Kidney (tissue), 22 donors: ENCODE measurements at places on chromosomes 5 and 9.

GRCh38 chr5:32710550-32711361, at the start of gene NPR3:
NPR3 (plus strand) TSS chr5:32711321; CDS start chr5:32711777, 456 bp downstream.
- peak; percentile 80 for DNase-seq

- DNase-seq, result no peak
These were observed 160.6 kb downstream of the ZDHHC21 start for GRCh38 chr9:14532456-14533115.

GRCh38 chr5:113989913-113990305, 372.0 kb upstream of the KCNN2 start:
- no peak for DNase-seq

DNA sequence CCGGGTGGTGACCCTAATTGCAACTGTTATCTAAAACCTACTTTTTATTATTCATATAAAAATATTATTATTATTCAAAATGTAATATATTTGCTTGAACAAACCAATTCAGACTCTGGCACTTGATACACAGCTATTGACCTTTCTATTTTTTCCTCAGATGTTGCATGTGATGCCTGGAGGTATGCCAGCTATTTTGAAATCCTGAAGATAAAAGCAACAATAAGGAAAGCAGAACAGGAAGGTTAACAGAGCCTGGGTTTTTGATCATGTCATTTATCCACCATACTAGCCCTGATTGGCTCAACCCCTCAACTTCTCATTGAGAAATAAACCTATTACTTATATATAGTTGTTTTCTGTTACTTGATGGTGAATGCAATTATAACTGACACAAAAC, 340.9 kb upstream of the KIF2A start:
- no peak for DNase-seq

GRCh38 chr9:129359162-129359811, 181.2 kb upstream of the IER5L start:
- no peak for DNase-seq

DNA sequence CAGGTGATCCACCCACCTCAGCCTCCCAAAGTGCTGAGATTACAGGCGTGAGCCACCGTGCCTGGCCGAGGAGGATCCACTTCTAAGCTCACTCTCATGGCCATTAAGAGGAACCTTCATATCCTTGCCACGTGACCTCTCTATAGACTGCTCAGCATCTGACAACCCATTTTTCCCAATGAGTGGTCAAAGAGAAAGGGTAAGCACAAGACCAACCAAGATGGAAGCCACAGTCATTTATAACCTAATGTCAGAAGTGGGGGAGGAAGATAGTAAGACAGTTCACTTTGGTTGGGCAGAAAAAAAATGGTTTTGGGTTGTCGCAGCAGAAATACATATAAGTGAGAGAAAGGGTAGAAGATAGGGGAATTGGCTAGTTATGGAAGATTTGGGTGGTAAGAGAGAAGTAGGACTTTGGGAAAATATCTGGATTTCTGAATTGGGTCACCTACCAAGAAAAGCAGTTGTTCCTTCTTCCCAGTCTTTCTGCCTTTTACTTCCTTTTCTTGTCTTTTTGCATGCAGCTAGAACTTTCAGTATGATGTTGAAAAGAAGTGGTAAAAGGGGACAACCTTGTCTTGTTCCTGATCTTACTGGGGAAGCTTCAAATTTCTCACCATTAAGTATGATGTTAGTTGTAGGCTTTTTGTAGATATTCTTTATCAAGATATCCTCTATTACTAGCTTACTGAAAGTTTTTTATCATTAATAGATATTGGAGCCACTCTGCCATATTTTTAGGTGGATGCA, 15.6 kb downstream of the SNX2 start:
- DNase-seq, result no peak

DNA sequence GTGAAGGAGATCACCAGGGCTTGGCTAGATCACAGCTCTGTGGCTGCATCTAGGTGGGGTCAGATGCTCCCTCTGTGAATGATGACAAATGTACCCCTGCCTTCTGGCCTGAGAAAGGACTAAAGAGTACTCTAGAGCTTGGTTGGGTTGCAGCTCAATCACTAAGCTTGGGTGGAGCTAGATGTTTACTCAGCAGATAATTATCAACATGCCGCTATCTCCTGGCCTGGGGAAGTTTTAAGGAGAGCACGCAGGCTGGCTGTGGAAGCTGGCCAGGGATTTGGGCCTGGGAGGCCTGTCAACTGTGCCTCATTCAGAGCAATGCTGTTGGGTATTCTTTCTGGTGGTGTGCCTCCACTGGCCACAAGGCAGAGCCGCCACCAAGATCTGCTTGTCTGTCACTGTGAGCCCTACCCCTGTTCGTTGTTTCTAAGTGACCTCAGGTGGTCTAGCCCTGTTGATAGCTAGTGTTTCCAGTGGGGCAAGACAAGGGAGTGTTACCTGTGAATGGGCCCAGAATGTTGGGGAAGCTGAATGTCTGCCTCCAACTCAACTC, 181.7 kb downstream of the ADGRV1 start:
- no peak for DNase-seq

DNA sequence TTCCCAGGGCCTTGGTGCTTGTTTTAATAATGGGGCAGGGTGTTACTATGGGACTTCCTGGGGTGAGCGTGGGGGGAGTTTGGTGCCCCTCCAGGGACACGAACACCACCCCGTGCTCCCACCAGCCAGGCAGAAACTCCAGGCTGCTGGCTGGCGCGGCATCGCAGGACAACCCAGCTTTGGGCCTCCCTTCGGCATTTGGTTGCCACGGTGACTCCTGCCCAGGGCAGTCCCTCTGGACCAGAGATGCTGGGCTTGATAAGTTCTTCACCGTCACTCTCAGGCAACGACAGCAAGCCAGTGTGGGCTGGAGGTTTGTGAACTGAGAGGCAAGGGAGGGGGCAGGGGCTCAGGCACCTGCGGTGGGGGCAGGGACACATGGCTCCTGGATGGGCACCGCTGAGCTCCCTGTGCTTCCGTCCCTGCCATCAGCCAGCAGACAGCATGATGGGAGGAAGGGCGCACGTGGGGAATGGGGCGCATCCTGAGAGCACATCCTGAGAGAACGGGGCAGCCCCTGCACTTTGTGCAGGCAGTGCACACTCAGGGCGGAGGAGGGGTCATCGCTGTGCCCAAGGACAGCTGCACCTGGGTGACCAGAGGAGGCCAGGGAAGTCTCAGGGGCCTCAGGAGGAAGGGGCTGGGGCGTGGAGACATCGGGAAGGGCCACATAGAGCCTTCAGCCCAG, 116.4 kb downstream of the RXRA start:
- DNase-seq, result no peak

GRCh38 chr5:65815161-65815560, 93.2 kb downstream of the NLN start:
- no peak for DNase-seq

DNA sequence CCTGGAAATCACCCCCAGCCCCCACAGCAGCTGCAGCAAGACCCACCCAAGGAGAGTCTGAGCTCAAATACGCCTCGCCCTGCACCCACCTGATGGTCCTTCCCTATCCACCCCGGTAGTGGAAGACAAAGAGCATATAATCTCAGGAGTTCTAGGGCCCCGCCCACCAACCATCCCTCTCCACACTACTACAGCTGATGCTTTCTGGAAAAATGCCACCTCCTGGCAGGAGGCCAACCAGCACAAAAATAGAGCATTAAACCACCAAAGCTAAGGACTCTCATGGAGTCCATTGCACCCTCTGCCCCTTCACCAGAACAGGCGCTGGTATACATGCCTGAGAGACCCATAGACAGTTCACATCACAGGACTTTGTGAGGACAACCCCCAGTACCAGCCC, 22.5 kb upstream of the NIPSNAP3A start:
- DNase-seq, result no peak

- DNase-seq, result peak; percentile 44
These were observed 92.7 kb downstream of the TMC1 start for GRCh38 chr9:72614067-72614466.

GRCh38 chr5:128237000-128237399, 153.4 kb downstream of the SLC12A2 start:
- DNase-seq, result no peak

DNA sequence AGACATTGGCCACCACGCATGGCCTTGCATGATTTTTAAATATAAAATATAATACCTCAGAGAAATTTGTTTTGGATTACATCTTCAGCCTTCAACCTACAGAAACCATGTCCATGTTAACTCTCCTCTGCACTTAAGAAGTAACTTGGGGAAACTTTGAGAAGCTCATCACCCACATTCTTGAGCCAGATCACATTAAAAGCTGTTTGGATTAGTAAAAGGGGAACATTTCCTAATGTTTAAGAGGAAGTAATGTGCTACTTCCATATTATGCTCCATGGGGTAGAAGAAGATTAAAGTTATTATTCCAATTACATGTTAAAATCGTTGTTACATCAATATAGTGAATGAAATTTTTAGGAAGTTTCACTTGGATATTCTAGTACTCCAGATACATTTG, 10.4 kb upstream of the CEP120 start:
- DNase-seq, result no peak

- no peak for DNase-seq
These were observed 24.7 kb upstream of the TJP2 start for GRCh38 chr9:69149321-69149807.

DNA sequence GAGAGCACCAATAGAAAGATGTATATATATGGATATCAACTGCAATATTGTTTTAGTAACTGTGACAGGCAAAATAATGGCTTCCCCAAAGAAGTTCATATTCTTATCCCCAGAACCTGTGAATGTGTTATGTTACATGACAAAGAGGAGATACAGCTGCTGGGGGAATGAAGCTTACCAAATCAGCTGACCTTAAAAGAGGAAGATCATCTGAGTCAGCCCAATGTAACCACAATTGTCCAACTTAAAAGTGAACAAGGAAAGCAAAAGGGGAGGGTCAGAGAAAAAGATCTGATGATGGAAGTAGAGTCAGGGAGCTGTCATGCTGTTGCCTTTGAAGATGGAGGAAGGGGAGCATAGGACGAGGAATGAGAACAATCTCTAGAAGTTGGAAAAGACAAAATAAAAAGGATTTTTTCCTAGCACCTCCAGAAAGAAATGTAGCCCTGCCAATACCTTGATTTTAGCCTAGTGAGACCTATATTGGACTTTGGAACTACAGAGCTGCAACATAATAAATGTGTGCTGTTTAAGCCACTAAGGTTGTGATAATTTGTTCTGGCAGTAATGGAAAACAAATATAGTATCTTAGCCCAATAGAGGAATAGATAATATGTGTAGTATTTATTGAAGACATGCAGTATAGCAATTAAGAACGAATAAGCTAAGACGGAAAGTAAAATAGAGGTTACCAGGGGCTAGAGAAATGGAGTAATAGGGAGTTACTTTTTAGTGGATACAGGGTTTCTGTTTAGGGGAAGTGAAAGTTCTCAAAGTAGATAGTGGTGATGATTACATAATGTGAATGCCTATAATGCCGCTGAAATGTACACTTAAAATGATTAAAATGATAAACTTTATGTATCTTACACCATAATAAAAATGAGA, 115.9 kb downstream of the PIK3R1 start:
- no peak for DNase-seq

GRCh38 chr5:78666041-78666444, 17.5 kb upstream of the LHFPL2 start:
- DNase-seq, result no peak

DNA sequence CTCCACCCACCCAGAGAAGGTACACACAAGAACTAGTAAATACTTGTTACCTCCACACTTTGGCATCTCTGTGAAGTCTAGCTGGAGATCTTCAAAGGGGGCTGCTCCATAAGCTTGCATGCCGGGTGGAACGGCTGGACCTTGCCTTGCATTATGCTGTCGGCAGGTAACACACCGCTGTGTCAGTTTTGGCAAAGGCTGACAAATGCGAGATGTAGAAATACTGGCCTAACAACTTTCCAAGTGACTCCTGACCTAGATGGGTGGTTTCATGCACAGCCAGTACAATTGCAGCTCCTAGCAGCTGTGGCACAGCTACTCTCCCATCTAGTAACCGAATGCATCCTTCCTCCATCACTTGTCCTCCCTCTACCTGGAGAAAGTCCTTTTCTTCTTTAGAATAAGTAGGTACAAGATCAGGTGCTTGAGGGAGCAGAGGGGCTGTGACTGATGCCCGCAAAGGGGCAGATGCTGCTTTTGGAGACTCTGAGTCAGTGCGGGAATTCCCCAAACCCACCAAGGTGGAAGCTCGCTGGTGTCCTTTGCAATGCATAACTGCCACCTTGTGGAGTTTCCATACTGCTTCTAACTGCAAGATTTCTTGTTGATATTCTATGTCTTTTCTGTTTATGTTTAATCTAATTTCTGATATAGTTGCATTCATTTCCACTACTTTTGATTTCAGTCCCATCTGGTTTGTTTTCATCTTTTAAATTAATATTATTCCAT, 78.4 kb downstream of the TMEM161B start:
- DNase-seq, result no peak

DNA sequence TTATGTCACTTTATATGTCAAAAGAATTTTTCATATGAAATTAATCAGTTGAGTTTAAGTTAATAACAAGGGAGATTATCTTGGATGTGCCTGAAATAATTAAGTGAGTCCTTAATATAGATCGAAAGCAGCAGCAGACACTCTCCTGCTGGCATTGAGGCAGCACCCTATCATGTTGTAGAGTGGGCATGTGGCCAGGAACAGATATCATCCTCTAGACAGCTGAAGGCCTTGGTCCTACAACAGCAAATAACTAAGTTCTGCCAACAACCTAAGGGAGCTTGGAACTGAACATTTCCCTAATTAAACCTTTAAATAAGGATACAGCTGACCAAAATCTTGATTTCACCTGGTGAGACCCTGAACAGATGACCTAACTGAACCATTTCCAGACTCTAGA, 25.8 kb upstream of the UGT3A1 start:
- no peak for DNase-seq

- peak; percentile 73 for DNase-seq
These were observed 1.4 kb downstream of the MZB1 start for GRCh38 chr5:139388198-139388821.

GRCh38 chr5:172187118-172188032, 649 bp downstream of the STK10 start:
- DNase-seq, result peak; percentile 81

GRCh38 chr9:88458716-88459465, 70.6 kb downstream of the SPIN1 start:
- DNase-seq, result no peak

- no peak for DNase-seq
These were observed 119.1 kb upstream of the COL5A1 start for GRCh38 chr9:134522502-134522848.

DNA sequence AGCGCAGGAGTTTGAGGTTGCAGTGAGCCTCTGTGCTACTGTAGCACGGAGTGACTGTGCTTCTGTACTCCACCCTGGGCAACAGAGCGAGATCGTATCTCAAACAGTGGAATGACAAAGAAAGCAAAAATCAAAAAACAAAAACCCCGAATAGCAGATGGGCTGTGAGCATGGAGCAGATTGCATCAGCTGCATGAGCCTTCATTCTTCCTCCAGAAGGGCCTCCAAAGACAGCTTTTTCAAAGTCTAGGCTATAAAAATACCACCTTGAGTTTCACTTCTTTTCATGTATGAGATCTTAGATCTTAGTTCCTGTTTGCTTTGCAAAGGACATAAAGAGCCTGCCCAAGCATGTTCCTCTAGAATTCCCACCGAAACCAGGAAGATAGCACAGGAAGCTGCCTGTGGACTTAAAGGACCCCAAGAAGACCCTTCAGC, 15.0 kb upstream of the HSPB3 start:
- DNase-seq, result no peak
